ENCODE measurements at places on chromosomes 1 and 21. TPM values are rescaled to one million over a fixed set of nuclear protein-coding genes. Genes with fewer than 3 reads are reported as not detected.
A peak's percentile ranks its signal among the peaks of the same experiment; 100 is the strongest.

Gene LRRC53
- total RNA-seq = not detected

Gene PYHIN1
- total RNA-seq = not detected

Gene OR2T33
- total RNA-seq = not detected

- H3K4me1 ChIP-seq = no peaks in the 10 kb centered on the region
- DNase-seq = no peak
- no peaks in the 10 kb centered on the region for H3K27me3 ChIP-seq
- no peaks in the 10 kb centered on the region for H3K36me3 ChIP-seq
These were observed 56.8 kb upstream of the LYST start for GRCh38 chr1:235923466-235924021.

GRCh38 chr1:199242601-199243000 is 603.8 kb downstream of the PTPRC start:
- no peaks in the 10 kb centered on the region for H3K4me1 ChIP-seq
- no peak overlapping the region for H3K4me3 ChIP-seq
- DNase-seq = no peak
- no peak overlapping the region for H3K27ac ChIP-seq
- no peaks in the 10 kb centered on the region for H3K27me3 ChIP-seq

DNA sequence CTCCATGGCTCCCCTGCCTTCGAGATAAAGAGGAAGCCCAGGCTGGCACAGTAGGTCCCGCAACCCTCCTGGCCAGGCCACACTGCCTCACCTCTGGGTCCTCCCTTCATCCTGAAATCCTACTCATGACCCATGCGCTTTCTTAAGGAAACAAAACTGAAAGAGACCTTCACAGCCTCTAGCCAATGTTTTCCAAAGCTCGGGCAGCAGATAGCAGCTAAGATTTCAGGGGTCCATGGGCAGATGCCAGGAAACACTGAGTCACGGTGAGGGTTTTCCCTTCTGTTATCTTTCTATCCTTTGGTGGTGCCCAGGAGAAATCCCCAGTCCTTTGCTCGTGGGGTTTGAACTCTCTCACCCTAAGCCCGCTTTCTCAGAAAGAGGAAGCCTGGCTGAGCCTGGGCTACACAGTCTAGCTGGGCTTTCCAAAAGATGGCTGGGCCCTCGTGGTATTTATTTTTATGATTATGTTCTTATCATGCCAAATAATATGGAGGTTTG is 26.6 kb downstream of the TTC39A start:
- DNase-seq = no peak
- no peak overlapping the region for H3K27ac ChIP-seq
- H3K36me3 ChIP-seq = no peaks in the 10 kb centered on the region
- H3K27me3 ChIP-seq = no peaks in the 10 kb centered on the region

GRCh38 chr1:153346077-153346723 is 2.4 kb downstream of the PGLYRP4 start:
- no peaks in the 10 kb centered on the region for H3K4me1 ChIP-seq
- no peak for DNase-seq
- no peak overlapping the region for H3K27ac ChIP-seq
- H3K4me3 ChIP-seq = no peak overlapping the region
- H3K27me3 ChIP-seq = peaks cover 59% of the 10 kb centered on the region

GRCh38 chr1:183757061-183757460 is 47.9 kb upstream of the RGL1 start:
- H3K27me3 ChIP-seq = no peaks in the 10 kb centered on the region
- H3K4me1 ChIP-seq = peaks cover 6% of the 10 kb centered on the region
- DNase-seq = no peak
- no peak overlapping the region for H3K4me3 ChIP-seq

GRCh38 chr21:31234936-31235335 is 109.1 kb downstream of the TIAM1 start:
- H3K4me3 ChIP-seq = no peak overlapping the region
- no peaks in the 10 kb centered on the region for H3K4me1 ChIP-seq
- no peak for DNase-seq
- H3K27ac ChIP-seq = no peak overlapping the region

DNA sequence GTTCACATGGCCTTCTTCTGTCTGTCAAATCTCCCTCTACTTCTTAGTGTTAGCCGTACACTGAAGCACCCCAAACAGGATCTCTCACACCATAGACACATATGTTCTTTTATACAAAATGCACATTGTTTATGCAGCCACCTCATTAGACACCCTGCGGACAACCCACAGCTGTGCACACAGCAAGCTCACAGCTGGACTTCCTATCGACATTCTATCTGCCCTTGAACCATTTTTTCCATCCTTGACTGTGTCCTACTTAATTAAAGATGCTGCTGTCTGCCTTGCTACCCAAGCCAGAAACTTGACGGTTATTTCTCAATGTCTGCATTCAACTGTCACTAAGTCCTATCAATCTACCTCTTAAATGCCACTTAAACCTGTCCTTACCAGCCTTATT is 3.2 kb upstream of the ZBTB21 start:
- H3K27ac ChIP-seq = no peak overlapping the region
- H3K4me3 ChIP-seq = no peak overlapping the region
- H3K27me3 ChIP-seq = no peaks in the 10 kb centered on the region
- peaks cover 9% of the 10 kb centered on the region for H3K4me1 ChIP-seq

DNA sequence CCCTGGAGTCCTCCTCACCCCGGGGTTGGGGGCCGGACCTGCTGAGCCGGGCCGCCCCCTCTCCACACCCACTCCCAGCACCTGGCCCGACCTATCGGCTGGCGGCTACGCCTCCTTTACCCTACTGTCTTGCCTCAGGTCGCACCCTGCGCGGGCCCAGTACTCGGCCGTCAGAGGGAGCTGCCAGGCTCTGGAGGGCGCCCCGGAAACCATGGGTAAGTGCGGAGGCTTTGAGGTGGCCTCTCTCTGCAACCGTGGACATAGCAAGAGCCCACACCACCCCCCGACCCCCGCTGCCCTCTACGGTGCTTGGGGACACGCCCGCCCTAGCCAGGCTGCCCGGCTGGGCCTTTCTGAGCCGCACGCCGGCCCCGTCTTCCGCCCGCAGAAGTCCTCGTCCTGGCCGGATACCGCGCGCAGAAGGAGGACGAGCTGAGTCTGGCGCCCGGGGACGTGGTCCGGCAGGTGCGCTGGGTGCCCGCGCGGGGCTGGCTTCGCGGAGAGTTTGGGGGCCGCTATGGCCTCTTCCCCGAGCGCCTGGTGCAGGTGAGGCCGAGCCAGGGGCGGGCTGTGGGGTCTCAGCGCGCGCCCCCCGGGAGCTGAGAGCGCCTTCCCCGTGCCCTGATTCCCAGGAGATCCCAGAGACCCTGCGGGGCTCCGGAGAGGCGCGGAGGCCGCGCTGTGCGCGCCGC is at the start of gene SH3D21:
TSS of gene SH3D21 (plus strand) at position 159 of the 692 bp plus-strand sequence. CDS start at position 212, 53 bp downstream.
- H3K27me3 ChIP-seq = no peaks in the 10 kb centered on the region
- no peak for DNase-seq
- peaks cover 29% of the 10 kb centered on the region for H3K36me3 ChIP-seq
- peak within 1 kb of the TSS; percentile 81 for H3K27ac ChIP-seq

- no peaks in the 10 kb centered on the region for H3K36me3 ChIP-seq
- DNase-seq = no peak
- H3K27me3 ChIP-seq = no peaks in the 10 kb centered on the region
- no peak overlapping the region for H3K27ac ChIP-seq
- no peak overlapping the region for H3K4me3 ChIP-seq
These were observed 163.6 kb upstream of the ARHGEF16 start for GRCh38 chr1:3290915-3291314.

GRCh38 chr1:112888630-112889029 is 67.4 kb downstream of the SLC16A1 start:
- no peaks in the 10 kb centered on the region for H3K27me3 ChIP-seq
- no peaks in the 10 kb centered on the region for H3K36me3 ChIP-seq
- no peak for DNase-seq
- H3K27ac ChIP-seq = no peak overlapping the region
- no peak overlapping the region for H3K4me3 ChIP-seq
- H3K4me1 ChIP-seq = no peaks in the 10 kb centered on the region

GRCh38 chr21:42878678-42878992 is 704 bp downstream of the WDR4 start:
- peaks cover 21% of the 10 kb centered on the region for H3K4me1 ChIP-seq
- H3K27ac ChIP-seq = peak overlapping the region; percentile 82
- peak overlapping the region; percentile 79 for H3K4me3 ChIP-seq
- peaks cover 9% of the 10 kb centered on the region for H3K36me3 ChIP-seq

DNA sequence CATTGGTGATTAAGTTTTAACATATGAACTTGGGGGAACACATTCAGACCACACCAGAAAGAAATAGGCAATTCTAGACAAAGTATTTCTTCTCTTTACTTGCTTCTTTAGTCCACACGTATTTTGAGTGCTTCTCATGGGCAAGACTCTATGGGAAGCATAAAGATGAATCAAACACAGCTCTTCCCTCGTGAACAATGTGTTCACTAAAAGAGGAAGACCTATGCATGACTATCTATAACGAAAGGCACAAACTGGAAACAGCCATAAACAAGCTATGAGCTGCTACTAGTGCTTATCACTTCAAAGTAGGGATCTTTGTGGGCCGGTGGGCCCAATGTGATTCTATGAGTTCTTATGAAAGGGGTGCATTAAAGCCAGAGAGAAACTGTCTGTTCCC is 53.0 kb upstream of the PRDX6 start:
- peaks cover 9% of the 10 kb centered on the region for H3K4me1 ChIP-seq
- no peak overlapping the region for H3K4me3 ChIP-seq
- no peak for DNase-seq
